Choroid plexus epithelial cell (primary cell): ENCODE measurements at places on chromosomes 12 and 14.

DNA sequence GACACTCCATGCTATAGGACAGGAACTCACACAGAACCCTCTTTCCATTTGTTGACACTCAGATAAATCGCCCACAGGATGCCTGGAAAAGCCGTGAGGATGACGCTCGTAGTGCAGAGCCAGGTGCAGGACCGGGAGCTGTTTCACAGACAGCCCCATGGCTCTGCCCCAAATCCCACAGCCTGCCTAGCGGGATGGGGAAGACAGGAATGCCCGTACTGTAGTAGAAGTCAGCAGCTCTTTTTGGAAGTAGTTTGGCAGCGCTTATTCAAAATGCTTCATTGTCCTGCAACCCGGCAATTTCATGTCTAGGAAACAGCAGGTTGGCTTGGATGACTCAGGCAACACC is 41.6 kb downstream of the JAG2 start:
- DNase-seq = no peak

- no peak for DNase-seq
Observed at GRCh38 chr14:102058961-102059360, 27.9 kb downstream of the HSP90AA1 start.

DNA sequence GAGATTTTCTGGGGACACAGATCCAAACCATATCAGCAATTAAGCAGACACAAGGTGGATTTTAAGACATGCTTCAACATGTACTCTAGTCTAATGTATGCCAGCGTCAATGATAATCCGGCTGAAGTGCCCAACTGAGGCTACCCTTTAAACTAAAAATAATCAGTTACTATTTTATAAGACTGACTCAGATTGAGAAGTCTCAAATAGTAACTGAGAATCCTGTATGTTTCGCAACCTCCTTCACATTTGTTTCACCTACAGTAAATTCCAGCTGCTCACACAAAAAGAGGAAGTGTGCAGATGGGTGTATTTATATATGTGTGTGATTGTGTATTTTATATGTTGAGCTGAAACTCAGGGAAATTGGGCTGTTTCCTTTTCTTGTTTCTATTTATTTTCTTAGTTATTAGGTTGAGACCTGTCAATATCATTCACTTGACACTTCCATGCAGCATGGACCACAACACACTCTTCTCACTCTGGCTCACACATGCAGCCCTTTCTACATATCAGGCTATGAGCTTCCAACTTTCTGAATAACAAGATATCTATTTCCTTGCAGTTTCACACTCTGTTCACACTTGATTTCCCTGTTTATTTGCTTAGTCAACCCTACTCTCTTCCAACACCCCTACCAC is 1224.9 kb upstream of the TMEM132C start:
- no peak for DNase-seq

DNA sequence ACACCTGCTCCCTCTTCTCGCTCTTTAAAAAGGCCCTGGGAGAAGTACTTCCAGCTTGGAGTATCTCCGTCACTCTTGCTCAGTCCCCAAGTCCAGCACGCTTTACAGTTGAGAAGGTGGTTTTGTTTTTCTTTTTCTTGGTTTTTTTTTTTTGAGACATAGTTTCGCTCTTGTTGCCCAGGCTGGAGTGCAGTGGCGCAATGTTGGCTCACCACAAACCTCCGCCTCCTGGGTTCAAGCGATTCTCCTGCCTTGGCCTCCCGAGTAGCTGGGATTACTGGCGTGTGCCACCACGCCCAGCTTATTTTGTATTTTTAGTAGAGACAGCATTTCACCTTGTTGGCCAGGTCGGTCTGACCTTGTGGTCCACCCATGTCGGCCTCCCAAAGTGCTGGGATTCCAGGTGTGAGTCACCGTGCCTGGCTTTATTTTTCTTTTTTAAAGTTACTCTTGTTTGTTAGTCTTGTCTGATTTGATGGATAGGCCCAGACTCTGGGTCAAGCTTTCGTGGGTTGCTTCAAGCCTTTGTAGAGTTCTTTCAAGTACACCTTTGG is 1.9 kb downstream of the TDRD9 start:
- no peak for DNase-seq

DNA sequence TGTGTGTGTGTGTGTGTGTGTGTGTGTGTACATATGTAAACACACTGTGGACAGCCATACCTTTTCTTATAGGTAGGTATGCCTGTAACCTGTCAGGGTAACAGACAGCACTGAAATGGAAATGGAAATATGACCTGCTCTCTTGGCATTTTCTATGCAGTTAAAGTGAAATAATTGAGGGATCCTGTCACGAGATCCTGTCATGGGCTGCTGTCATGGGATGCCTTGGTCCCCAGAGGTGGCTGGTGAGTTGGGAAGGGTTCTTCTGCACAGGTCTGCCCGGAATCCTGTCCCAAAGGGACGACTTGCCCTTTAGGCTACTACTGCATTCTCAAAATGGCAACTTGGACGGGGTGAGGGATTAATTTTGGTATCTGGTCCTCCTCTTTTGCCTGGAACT is 47.3 kb downstream of the ELK3 start:
- no peak for DNase-seq

- DNase-seq = peak; percentile 98
Observed at GRCh38 chr12:106082216-106083175, 56.3 kb downstream of the NUAK1 start.

DNA sequence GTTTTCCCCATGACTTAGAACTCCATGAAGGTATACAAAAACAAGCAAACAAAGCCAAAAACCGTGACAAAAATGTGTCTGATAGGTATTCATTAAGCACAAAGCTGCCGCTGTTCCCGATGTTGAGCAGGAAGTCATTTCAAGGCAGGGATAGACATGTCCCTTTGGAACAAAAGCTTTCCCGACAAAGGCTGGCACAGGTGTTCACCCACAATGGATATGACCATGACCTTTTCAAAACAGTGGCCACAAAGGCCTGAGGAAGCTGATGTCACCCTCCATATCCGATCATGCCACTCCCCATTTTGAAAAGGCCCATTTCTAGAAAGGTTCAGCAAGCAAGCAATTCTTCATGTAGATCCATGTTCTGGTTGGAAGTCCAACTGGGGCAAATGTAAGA is 279.1 kb downstream of the BTG1 start:
- no peak for DNase-seq

DNA sequence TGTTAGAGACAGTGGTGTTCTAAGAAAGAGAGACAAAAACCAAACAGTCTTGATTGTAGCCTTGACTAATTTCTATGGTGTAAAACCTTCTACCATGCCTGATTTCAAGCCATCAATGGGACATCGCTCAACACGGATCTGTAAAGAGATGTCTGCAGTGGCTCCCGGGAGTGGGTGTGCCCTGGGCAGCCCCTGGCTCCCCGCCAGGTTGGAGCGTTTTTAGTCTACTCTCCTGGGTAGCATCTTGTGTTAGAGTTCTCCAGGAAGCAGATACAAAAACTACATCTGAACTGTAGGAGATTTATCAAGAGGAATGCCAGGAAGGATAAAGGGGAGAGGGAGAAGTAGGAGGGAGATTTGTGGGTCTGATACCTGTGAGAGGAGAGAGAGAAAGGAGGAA is 1212.9 kb downstream of the BCL11B start:
- DNase-seq = no peak

DNA sequence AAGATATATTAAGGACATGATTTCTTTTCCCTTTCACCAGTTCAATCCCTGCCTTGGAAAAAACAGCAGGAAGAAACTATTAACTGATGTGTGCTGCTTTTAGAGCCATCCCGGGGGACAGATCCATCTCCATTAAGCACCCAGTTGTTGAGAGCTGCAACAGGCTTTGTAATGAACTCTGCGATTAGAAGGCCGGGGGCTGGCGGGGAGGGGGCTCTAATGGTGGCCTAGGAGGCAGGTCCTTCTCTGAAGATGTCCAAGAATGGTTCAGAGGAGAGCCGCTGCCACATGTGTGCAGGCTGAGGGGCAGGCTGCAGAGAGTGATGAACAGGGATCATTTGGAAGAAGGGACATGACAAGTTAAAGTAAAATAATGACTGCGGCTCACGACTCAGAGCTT is 67.8 kb downstream of the GALNT8 start:
- DNase-seq = no peak

DNA sequence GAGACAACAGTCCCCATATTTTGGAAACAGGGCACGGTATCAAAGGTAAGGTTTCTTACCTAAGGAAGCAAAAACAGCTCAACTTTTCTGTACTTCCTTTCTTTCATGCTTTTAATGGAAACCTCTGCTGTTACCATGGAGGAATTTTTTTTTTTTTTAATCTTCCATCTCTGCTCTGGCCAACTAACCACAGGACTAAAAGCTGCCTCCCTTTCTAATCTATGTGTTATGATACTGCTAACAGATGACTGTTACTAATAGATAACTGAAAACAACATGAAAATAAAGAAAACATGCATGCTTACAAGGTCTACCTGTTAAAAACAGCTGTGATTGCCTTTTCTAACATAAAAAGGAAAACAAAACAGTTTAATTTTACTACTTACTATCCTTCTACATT is 168.4 kb downstream of the SOX5 start:
- DNase-seq = no peak

DNA sequence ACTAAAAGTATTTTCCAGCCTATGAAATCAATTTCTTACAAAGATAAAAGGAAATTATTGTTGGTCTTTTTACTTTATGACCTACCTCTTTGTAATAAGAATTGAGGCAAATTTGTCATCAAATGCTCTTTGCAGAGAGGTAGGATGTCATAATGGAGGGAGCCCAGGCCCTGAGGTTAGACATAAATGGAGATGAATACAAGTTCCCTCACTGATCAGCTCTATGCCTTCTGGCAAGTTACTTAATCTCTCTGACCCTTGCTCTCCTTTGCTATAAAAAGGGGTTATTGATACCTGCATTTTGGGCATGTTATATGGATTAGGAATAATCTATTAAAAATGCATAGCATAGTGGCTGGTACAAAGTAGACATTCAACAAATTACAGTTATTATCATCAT is 146.9 kb upstream of the KRR1 start:
- DNase-seq = peak; percentile 2

- peak; percentile 82 for DNase-seq
Observed at GRCh38 chr12:46524778-46525177, 152.2 kb upstream of the SLC38A2 start.

DNA sequence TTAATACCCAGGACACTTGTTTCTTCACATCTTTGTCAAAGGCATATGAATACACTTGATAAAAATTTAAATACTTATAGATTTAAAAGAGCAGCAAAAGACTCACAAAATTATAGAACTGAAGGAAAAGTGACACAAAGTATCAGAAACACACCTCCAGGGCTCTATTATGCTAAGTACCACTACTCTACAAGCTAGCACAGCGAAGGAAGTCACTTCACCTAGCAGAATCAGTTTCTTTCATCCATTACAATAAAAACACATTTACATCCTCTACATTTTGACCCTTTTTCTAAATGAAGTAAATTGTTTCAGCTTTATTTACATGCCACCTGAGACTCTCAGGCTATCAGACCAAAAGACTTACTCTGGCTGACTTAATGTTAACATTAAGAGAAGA is 26.6 kb upstream of the PTPRB start:
- no peak for DNase-seq

DNA sequence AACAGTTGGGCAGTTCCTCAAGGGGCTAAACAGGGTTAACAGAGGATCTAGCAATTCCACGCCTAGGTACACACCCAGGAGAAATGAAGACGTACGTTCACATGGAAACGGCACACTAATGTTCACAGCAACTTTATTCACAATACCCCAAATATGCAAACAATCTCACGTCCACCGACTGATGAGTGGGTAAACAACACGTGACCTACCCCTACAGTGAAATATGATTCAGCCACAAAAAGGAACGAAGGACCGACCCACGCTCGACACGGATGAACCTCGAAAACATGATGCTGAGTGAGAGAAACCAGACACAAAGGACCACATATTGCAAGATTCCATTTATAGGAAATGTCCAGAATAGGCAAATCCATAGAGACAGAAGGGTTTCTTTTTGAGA is 112.7 kb downstream of the NCOR2 start:
- DNase-seq = peak; percentile 82

GRCh38 chr12:52352951-52353350 is 14.3 kb downstream of the KRT85 start:
- DNase-seq = no peak

DNA sequence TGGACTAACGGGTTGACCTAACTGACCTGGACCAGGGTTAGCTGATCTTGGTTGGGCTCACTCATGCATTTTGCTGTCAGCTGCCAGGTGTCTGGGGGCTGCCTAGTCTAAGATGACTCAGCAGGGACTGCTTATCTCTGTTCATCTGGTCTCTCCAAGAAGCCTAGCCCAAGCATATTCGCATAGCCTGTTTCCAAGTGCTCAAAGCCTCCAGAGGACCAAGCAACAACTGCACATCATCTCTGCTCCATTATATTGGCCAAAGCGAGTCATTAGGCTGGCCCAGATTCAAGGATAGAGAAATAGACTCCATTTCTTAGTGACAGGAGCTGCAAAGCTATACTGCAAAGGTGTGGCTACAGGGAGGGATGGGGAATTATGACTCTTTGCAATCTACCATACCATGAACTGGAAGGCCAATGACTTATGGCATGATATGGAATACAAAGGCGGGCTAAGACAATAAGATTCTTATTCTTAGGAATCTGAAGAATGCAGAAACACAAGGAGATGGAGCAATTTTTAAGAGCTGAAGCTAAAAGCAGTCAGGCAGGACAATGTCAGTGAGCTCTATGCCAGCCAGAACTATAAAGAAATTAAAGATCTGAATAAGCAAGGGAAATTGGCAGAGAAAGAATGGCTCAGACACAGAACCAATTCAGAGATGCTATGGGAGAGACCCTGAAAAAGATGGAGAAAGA is 194.6 kb upstream of the FSCB start:
- no peak for DNase-seq

DNA sequence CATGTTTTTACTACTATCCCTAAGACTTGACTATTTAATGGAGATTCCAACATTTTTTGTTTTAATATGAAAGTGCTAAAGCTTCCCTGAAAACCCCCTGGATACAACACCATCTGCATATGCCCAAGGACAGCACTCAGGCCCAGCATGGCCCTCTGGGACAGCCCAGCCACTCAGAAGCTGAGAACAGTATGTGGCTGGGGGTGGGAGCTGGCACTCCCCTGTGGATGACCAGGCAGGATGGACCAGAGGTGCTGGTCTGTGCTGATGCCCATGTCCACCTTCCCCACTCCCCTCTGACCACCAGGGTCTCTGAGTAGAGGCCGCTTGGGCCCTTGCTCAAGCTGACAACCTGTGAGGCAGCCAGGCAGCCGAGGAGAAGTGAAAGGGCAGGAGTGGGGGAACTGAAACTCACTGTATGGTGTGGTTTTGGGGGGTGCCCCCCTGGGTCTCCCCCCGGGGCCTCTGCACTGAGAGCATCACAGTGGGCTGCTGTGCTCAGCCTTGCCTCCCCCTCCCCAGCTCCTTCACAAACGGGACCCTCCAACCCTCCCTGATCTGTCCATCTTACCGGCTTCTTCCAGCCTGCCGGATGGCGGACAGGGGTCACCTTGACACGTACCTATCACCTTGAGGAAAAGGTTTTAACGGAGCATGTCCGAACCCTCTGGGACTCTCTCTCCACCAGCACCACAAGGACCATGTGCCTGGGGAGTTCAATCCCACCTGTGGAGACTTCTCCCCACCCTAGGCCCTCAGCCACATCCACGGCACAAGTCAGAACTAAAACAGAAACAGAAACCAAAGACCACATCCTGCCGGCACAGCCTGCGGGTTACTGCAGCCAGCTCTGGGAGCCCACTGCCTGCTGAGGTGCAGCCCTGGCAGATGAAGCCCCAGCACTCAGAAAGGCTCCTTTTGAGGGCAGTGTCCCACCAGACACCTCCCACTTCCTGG is at the start of gene TMEM229B:
Gene TMEM229B, minus strand, starts transcription at position 785 of the 957 bp plus-strand sequence. CDS start 14,798 bp downstream, outside the sequence.
- DNase-seq = peak; percentile 42

- DNase-seq = no peak
Observed at GRCh38 chr14:74526854-74527585, 33.5 kb downstream of the ISCA2 start.
